ENCODE measurements at places on chromosomes 2 and 18.

- no peak for DNase-seq
Observed at GRCh38 chr2:101811226-101812015, 113.9 kb downstream of the MAP4K4 start.

DNA sequence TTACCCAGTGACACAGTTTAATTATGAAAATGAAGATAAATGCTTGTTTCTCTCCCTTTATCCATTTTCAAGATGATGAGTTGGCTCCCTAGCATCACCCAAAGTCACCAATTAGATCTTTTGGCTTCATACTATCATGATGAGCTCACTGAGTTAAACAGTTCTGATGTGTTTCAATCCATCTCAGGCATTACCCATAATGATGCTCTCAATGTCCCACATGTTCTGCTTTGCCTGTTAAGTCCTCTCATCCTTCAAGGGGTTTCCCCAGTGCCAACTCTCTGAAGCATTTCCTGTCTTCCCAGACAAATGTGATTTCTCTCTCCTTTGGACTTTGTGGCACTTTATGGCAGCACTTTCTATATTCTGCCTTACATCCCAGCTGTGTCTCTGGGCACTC is 92.6 kb downstream of the EPB41L3 start:
- DNase-seq, result no peak

- DNase-seq, result no peak
Observed at GRCh38 chr2:228507870-228508269, 326.4 kb upstream of the SPHKAP start.

DNA sequence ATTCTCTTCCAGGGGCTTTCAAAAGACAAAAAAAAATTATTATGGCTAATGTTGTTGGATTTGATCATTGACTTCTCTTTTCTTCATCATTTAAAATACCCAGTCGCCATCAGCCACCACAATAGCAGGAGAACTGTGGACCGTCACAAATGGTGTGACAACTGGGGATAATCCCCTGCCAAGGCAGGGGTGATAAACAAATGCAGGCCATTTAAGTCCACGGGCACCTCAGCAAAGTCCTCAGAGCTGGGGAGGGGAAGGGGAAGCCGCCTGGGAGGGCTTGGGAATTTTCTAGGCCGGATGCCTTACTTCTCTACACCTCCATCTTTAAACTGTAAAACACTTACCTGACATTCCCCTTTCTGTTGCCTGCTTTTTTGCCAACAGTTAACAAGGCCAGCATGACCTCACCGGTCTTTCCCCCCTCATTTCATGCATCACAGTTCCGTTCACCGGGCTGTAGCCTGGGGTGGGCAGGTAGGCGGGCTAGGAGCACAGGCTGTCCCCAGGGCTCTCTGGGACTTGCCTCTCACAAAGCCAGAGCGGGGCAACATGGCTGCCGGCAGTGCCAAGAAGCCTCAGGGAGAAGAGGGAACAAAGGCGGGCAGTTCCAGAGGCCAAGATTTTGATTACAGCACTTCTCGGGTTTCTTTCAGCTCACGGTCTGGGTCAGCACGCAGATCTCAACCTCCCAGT is 820.4 kb downstream of the BCL11A start:
- no peak for DNase-seq

- DNase-seq, result no peak
Observed at GRCh38 chr2:240296476-240297255, 138.8 kb upstream of the GPC1 start.

GRCh38 chr18:13447621-13448334 is 229.2 kb downstream of the LDLRAD4 start:
- no peak for DNase-seq

DNA sequence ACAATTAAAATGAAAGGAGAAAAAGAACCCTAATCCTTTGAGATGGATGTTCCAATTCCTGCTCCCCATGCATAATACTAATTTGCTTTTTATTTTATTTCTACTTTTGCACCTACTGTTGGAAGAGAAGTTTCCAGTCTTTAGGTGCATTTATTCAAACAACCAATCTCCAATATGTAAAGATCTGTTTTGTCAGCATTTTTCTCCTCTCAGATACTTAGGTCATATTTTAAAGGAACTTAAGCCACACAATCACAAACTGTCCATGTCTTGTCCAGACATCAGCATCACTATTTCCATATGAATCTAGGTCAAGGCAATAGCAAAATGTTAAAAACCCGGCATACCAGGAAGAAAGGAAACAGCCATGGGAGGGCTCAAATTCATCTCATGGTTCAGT is 1023.2 kb downstream of the BCL11A start:
- no peak for DNase-seq

DNA sequence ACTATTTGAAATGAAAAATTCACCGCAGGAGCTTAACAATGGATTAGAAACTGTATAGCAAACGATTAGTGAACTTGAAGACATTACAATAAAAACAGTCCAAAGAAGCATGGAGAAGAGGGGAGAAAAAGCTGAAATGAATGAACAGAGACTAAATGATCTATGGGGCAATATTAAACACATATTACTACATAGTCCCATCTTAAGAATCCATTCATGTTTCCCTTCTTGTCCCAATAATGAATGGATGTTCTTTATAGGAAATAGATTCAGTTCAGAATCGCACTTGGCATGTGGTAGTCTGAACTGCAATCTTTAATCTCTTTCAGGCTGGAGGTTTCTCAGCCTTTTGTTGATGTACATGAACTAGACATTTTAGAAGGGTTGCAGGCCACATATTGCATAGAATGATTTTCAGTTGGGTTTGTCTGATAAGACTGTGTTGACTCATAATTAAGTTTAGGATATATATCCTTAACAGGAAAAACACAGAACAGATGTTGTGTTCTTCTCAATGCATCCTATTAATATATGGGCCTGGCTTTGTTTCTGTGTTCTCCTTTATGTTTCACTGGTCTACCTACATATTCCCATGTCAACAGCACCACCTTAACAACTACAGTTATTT is 27.9 kb downstream of the CCDC88A start:
- DNase-seq, result no peak

GRCh38 chr18:36917907-36918306 is 89.0 kb downstream of the KIAA1328 start:
- no peak for DNase-seq

DNA sequence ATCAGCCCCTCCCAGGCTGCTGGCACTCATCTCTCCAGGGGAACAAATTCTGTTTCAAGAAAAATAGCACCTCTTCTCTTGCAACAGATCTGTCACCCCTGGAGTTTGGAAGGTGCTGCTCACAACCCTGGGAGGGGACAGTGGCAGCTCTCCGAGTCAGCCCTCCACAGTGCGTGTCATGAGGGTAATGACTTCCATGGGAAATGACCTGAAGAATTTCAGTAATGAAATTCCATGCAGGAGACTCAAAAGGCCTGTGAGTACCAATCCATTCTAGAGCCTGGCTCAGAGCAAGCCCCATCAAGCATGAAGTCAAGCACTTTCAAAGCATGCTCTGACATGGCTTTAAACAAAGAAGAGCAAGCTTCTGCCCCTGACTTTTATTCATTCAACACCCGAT is 276.3 kb upstream of the PARD3B start:
- no peak for DNase-seq

DNA sequence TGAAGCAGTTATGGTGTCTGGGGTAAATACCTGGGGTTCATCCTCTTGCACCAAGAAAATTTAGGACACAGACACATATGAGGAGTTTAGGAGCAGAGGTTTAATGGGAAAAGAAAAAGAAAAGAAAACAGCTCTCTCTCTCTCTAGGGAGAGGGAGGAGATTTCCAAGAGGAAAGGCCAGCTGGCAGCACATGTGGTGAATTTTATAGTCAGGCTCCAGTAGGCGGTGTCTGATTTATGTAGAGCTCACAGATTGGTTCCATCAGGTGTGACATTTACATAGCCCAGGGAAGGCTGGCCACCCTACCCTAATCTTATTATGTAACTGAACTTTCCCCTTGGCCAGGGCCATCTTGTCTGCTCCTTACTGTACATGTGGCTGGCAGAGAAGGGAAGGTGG is 297.5 kb upstream of the RGPD4 start:
- DNase-seq, result no peak

DNA sequence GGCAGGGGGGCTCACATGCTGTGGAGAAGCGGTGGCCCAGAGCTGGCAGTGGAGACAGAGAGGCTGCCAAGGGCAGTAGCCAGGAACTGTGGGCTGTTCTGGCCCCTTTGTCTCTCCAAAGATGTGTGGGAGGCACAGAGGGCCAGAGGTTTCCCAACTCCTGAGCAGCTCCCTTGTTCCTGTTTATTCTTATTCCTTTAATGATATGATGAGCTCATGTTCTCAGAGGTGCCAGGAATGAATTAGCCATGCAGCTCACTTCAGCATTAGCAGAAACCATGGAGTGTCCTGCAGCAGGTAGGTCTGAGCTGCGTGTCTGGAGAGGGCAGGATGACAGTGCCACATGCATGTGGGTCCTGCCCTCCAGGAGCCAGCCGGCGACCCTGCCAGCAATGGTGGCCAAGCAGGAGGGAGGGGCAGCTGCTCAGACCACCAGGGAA is 77.9 kb upstream of the FZD7 start:
- DNase-seq, result no peak

- no peak for DNase-seq
Observed at GRCh38 chr2:233700028-233700635, 7.4 kb downstream of the UGT1A6 start.

- no peak for DNase-seq
Observed at GRCh38 chr2:14072338-14072737, 560.2 kb upstream of the LRATD1 start.

GRCh38 chr2:141438536-141438935 is 692.3 kb downstream of the LRP1B start:
- DNase-seq, result no peak

DNA sequence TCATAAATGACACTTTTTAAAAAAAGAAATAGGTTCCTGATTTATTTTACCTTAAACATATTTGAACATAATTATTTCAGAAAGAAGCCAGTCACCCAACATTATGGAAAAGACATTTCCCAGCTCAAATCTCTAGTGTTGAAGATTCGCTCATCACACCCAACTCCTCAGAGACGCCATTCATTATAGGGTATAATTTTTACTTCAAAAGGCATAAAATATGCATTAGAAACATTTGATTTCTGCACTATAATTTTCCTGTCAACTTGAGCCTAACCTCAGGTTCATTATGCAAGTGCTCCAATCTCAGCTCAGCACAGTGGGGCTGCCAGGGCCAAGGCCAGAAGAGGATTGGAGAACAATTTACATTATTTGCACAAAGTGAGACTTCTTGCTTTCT is 58.8 kb upstream of the TTN start:
- no peak for DNase-seq

DNA sequence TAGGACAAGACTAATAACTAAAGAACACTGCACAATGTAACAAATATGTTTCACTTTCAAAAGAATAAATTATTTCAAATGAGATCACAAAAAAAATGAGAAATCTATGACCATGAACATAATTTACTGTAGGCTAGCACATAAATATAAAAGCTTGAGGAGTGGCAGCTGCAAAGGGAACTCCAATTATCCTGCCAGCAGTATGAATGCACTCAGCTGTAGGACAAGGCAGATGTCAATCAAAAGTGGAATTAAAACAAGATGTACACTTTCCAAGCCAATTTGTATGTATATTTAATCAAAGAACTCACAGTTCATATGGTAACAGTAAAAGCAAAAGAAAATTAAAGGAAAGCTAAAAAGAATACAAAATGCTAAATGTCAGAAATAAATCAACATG is 76.6 kb upstream of the NCKAP5 start:
- no peak for DNase-seq

DNA sequence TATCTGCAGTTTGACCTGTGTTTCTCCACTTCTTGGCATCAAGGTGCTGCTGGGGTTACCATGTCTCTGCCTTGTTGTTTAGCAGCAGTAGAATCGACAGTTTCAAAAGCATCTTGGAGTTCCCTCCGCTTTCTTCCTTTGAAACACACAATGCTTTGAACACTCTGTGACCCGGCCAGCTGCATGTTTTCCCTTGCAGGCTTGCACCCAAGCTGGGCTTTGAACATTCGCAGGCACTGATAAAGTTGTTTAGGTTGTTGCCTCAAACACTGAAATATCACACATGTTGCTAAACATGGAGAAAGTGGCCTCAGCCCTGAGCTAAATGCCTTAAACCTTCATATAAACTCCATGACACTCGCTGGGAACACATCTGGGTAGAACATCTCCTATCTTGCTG is 251.7 kb downstream of the TSN start:
- DNase-seq, result no peak

DNA sequence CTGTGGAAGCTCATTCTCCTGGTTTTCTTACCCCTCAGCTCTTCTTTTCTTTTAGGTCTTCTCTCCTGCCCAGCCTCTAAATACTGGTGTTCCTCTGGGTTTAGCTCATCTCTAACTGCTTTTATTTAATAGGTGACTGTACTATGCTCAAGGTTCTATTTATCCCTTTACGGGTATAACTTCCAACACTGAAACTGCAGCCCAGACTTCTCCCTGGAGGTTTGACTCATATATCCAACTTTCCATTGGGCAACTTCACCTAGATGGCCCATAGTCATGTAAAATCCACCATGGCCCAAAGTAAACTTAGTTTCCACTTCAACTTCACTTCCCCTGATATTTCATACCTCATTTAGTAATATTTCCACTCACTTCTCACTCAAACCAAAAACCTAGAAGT is 273.1 kb downstream of the PLCL1 start:
- DNase-seq, result no peak

DNA sequence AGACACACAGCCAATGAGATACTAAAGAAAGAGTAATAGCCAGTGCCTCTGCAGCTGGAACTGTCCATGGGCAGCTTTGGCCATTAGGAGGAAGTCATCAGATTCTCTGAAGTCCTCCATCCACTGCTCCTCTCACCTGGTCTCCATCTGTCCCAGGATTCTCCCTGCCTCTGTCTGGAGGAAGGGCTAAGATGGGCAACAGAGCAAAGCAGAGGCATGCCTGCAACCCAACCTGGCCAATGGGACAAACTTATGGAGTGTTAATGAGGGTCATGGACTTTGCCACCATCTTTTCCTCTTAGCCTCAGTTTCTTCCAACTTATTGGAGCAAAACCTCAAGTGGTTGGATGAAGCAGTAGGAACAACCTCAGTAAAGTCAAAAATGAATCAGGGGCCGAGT is 91.5 kb upstream of the SIX3 start:
- no peak for DNase-seq

DNA sequence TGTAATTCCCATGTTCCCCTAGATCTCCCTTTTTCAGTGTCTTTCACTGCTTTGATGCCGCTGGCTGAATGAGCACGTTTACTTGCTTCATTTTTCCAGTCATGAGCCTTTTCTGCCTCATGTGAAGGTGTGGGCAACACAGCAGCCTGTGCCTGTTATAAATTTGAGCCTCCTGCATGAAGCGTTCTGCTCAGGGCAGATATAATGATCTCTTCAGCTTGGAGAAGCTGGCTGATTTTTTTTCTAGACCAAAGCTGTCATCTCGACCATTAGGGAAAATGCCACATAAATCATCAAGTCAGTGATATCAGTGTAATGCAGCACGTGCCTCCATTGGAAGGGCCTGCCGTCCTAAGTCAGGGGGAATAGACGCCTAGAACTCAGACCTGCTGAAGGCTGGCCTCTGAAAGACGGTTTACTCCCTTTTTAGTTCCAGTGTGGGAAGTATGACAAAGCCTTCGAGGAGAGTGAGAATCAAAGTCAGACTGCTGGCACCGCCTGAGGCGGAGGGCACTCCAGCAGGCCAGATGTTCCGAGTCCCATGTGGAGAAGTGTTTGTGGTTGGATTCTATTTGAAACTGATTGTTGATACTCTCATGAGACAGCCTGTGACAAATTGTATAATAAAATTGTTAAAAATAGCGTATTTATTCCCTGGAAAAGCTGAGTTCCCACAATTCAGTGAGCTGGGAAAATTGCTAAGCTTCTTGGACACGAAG is 196.5 kb downstream of the MYO1B start:
- no peak for DNase-seq

- no peak for DNase-seq
Observed at GRCh38 chr18:10482985-10483949, 28.8 kb downstream of the APCDD1 start.

GRCh38 chr18:62529597-62529996 is 6.8 kb downstream of the ZCCHC2 start:
- no peak for DNase-seq

Measured in activated naive CD8-positive, alpha-beta T cell treated with anti-CD3 and anti-CD28 coated beads for 36 hours (primary cell).